Activated CD8-positive, alpha-beta memory T cell treated with anti-CD3 and anti-CD28 coated beads, Interleukin-2, amount 10 ng/mL, durations not matched to agents 7 days and 5 days (primary cell): ENCODE measurements at places on chromosomes 5 and 9. TPM values are rescaled to one million over a fixed set of nuclear protein-coding genes. Genes with fewer than 3 reads are reported as not detected.

DNA sequence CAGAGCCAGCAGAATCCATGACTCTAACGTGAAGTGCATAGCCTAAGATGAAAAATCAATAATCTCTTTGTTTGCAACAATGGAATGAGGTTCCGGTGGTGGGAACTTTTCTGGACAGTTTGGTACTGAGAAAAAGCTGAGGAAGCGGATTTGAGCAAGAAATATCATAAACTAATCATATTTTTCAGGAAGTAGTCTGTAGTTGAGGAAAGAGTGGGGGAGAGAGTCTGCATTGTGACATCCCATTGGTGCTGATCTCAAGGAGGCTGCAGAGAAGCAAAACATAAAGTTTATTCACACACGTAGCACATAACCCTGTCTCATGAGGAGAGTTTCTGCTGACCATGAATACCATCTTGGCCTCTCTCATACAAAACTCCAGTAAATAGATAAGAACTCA is 15.8 kb upstream of the FCHO2 start:
- H3K4me3 ChIP-seq = no peak overlapping the region
- H3K27ac ChIP-seq = no peak overlapping the region
- peaks cover 28% of the 10 kb centered on the region for H3K27me3 ChIP-seq
- no peaks in the 10 kb centered on the region for H3K4me1 ChIP-seq
- no peak for DNase-seq

DNA sequence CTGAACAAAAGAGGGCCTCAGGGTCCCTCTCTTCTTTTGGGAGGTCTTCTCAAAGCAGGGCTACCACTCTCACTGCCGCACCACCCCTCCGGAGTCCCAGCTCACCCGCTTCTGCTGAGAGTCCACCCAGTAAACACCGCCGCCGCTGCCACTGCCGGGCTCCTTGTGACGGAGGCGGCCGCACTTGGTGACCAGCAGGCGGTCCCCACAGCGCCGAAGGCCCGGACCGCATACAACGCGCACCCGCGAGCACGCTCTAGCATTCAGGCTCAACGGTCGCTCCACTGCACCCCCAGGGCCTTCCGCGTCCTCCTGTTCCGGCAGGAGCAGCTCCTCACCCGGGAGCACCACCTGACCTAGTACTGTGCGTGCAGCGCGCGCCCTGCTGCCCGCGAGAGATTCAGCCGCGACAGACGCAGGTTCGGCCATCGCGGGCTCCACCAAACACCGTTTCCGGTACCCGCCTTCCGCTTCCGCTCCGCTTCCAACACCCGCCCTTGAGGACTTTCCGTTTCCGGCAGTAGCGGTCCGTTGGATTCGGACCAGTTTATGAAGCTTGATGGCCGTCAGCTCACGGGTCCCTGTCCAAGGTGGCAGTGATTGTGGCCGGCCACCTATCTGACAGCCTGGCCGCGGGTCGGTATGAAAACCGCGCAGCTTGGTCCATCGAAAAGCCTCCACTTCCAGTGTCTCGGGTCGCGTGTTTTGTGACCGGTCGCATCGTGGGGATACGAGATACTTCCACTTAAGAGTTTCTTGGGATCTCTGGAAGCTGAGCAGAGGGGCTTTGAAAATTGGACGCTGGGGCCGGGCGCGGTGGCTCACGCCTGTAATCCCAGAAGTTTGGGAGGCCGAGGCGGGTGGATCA is at the start of gene EXOSC3:
TSS of gene EXOSC3 (minus strand) at position 449 of the 868 bp plus-strand sequence. CDS start at position 429, 20 bp downstream.
- peak within 1 kb of the TSS; percentile 96 for H3K4me3 ChIP-seq
- H3K4me1 ChIP-seq = peaks cover 38% of the 10 kb centered on the region
- peak within 1 kb of the TSS; percentile 97 for H3K27ac ChIP-seq
- peaks cover 32% of the 10 kb centered on the region for H3K36me3 ChIP-seq

The HSD17B4 gene
- 88.0 TPM for total RNA-seq

DNA sequence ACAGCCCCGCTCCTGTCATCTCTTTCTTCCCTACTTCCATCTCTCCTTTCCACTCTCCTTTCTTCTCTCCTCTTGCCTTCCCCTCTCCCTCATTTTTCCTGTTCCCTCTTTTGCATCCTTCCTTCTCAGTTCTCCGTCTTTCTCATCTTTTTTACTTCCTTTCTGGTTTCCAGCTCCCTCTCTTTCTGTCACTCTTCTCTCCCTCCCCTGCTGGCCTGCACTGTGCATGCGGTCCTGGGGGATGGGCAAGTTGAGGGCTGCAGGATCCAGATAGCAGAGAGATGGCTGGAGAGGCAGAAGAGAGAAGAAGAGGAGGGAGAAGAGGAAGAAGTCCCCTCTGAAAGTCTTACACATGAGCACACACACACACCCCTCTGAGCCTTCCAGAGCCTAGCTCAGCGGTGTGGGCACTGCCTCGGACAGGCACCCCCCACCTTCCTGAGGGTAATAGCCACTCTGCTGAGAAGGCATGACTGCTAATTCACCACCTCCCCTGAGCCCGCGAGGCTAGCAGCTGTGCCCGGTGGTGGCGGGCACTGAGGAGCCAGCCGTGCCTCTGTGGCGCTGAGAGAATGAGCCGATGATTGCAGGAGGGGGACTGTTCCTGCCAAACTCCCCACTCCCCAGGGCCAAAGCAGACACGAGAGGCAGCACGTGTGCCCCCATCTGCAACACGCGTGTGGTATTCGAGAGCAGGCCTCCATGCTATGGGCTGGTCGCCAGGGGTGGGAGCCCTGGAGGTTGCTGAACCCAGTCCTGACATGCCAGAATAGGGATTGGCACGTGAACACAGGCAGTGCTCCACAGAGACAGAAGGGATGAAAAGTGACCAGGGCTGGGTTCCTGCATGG is 3.7 kb upstream of the CAMK2A start:
- H3K27ac ChIP-seq = no peak overlapping the region
- peaks cover 15% of the 10 kb centered on the region for H3K27me3 ChIP-seq
- H3K36me3 ChIP-seq = no peaks in the 10 kb centered on the region
- no peaks in the 10 kb centered on the region for H3K4me1 ChIP-seq
- no peak for DNase-seq
- H3K4me3 ChIP-seq = no peak overlapping the region

DNA sequence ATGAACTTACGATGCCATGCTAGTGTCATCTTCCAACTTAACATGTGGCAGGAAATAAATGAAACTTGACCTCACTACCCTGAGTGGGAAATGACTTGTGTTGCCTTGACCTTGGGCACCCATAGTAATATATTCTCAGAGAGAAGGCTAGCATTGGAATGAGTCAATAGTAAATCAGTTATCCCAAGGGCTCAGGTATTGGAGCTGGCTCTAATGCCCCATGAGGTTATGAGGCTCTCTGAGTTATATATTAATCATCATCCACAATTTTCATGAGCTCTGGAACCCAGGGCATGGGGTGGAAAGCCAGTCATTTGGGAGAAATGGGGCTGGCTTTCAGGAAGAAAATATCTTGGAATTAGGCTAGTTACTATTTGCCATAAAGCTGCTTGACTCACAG is 42.4 kb upstream of the SMIM32 start:
- no peak overlapping the region for H3K4me3 ChIP-seq
- no peaks in the 10 kb centered on the region for H3K4me1 ChIP-seq
- no peak for DNase-seq
- H3K27me3 ChIP-seq = peaks cover 6% of the 10 kb centered on the region
- H3K36me3 ChIP-seq = no peaks in the 10 kb centered on the region
- H3K27ac ChIP-seq = no peak overlapping the region
